ENCODE measurements at places on chromosomes 1 and 21.

- DNase-seq = peak; percentile 57
Measured at GRCh38 chr1:46527474-46528296, 23.8 kb downstream of the KNCN start.

GRCh38 chr1:15598436-15598835, 13.6 kb upstream of the AGMAT start:
- no peak for DNase-seq

DNA sequence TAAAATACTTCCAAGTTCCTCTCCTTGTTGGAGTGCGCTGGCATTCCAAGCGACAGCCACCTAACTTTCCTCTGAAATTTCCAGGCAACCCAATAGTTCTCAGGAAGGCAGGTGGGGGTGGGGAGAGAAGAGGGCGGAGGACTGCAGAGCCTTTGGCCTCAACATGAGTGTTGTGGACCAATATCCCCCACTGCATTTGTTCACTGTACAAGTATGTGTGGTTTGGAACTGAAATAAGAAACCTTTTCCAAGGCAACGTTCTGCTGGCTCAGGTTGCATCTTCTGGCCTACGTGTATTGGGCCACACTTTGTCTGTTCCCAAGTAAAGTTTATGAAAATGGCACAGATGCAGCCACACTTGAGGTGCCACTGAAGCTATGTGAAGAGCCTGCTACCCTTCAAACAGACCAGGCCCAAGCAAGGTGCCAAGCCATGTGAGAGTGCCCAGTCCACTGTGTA, 153.4 kb downstream of the DHRS3 start:
- no peak for DNase-seq

DNA sequence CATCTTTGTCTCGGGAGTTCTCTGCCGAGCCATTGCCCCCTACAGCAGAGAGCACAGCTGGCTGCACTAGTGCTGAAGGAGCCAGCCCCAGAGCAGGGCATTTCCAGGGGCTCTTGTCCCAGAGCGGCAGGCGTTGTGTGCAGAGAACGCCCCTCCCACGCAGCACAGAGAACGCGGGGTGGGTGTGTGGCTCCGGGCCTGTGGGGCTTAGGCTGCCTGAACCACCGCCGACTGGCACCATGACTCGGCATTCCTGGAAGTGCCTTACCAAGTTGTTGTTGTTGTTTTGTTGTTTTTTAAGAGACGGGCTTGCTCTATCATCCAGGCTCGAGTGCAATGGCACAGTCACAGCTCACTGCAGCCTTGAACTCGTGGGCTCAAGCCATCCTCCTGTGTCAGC, 15.8 kb upstream of the DIP2A start:
- DNase-seq = no peak

- no peak for DNase-seq
Measured at GRCh38 chr1:179743679-179744400, 749 bp downstream of the FAM163A start.

- no peak for DNase-seq
Measured at GRCh38 chr1:32685498-32685897, 17.1 kb downstream of the SYNC start.

DNA sequence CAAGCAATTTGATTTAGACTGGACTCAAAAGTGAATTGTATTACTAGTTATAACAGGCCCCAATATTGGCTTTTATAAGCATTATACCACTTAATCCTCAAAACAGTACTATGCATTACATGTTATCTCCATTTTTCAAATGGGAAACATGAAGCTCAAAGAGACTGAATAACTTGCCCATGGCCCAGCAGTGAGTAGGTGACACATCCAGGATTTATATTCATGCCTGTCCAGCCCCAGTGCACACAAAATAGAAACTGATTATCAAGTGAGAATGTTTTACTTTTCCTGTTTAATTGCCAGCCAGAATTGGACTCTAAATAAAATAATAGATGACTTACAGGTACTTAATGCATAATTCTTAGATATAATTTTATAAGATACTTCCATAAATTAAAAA, 82.9 kb downstream of the NIBAN1 start:
- DNase-seq = no peak

DNA sequence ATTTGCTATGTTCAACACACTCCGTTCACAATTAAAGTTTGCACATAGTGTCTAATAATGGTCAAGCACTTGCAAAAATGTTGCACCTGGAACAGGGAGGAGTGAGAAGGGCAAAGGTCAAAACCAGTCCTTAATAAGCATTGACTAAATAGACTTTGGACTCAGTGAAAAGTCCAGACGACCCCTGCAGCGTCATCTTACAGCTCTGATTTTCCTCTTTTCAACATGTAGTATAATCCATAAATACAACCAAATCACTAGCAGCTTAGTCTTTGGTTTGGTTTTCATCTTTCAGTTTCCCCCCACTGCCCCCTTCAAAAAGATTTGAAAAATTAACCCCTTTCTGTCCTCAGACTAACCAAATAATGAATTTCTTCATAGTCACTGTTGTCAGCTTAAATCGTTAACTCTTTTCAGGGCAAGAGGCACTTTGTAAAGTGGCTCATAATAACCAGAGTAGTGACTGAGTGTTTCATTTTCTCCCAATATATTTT, 290.3 kb downstream of the PTPRC start:
- DNase-seq = peak; percentile 24

GRCh38 chr1:174433451-174433850, 14.3 kb upstream of the GPR52 start:
- DNase-seq = no peak

DNA sequence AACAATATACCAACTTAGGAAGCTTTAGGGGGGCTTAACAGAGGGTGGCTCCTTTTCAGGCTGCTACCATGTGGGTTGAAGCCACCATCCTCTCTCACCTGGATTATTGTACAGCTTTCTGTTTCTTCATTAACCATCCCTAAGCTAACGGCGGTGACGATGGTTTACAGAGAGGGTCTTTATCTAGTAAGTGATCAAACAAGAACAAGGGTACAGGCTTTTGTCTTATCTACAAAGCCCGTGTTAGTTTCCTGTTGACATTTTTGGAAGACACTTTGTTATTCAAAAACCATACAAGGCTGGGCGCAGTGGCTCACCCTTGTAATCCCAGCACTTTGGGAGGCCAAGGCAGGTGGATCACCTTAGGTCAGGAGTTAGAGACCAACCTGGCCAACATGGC, 20.4 kb downstream of the SLC25A33 start:
- DNase-seq = no peak

- DNase-seq = peak; percentile 21
Measured at GRCh38 chr1:65258106-65258505, 51.2 kb upstream of the DNAJC6 start.

- DNase-seq = no peak
Measured at GRCh38 chr21:26280148-26280547, 109.6 kb upstream of the APP start.

DNA sequence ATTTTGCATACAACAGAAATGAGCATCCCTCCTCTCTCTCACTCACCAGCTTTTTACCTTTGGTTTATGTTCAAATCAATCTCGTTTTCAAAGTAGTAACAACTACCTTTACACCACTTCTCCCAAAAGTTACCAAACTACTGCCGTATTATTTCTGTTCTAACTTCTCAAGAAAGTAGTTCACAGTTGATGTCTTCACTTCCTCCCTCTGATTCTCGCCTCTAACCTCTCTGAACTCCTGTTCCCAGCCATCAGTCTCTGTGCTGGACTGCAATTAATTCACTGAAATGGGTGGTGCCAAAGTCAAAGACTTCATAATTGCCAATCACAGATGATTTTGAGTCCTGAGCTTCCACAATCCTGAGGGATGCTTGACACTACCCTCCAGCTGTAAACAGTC, 54.0 kb downstream of the ZNF281 start:
- peak; percentile 23 for DNase-seq

GRCh38 chr21:41712730-41713129, 54.1 kb downstream of the RIPK4 start:
- DNase-seq = no peak

DNA sequence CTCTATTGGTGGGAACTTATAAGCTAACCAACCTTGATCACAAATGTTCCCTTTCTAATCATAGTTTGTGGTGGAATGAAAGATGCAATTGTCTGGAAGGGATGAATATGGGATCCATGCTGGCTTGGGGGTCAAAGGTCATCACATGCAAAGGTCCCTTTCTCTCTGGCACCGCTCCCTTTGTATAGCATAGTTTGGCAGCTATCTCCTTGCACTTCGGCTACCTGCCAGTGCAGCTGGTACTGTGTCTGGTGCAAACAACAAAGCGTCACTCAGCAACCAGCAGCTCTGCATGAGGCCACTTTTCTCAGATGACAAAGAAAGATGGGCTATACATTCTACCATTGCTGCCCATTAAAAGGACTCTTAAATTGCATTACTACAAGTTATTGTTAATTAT, 188.2 kb upstream of the NFIA start:
- no peak for DNase-seq

GRCh38 chr1:63828322-63829044, 54.7 kb downstream of the ROR1 start:
- no peak for DNase-seq

DNA sequence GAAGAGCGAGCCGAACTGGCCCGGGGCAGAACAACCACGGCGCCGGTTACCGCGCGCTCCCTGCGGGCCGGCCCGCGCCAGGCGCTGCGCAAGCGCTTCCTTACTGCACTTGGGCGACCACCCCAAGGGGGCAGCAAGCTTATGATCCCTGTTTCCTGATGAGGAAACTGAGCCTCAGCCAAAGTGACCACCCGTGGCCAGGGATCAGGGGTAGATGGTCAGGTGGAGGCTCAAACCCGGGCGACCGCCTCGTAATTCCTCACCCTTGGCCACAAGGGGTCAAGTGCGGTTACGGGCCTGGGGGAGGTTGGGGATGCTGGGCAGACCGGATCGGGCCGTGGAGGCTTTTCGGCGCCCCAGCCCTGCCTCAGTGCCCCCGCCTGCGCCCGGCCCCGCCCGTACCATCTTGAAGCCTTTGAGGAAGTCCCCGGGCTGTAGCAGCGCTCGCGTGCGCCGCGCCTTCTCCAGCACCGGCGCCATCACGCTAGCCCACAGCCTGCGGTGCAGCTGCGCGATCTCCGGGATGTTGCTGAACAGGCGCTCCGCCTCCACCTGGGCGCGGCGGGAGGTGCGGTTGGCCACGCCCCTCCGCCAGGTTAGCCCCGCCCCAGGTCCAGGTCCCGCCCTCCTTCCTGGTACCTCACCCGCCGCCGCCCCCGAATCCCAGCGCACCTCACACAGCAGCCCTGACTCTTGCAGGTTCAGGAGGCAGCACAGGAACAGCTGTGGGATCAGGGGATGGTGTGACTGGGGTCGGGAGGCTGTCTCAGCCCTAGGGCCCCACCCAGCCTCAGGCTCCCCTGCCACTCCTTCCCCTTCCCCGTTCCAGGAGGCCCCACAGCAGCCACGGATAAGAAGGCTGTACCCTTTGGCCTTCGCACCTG, 5.4 kb upstream of the TNFRSF25 start:
- no peak for DNase-seq

GRCh38 chr1:90201467-90202358, 206.8 kb downstream of the ZNF326 start:
- no peak for DNase-seq

GRCh38 chr1:89615676-89616598, 17.0 kb upstream of the LRRC8C start:
- no peak for DNase-seq

Measured in Kasumi-1 (cell line).